ENCODE measurements at places on chromosomes 4 and X.

GRCh38 chrX:133362538-133362937 lies 52.8 kb downstream of the GPC4 start:
- DNase-seq = no peak

DNA sequence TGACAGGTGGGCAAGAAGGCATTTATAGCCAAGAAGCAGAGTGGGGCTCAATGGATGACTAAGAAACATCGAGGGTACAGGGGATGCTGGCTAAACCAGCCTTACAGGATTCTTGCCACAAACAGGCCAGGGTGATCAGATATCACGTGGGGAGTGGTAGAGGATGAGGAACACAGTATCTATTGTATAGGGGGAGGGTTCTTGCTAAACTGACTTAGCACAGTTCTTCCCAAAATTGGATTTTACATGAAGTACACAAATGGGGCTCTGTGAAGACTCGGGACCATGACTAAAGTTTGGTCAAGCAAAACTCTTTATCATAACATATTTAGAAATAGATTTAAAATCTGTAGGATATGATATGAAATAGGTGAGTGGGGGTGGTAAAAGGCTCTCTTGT lies 144.0 kb upstream of the ATOH1 start:
- DNase-seq = no peak

DNA sequence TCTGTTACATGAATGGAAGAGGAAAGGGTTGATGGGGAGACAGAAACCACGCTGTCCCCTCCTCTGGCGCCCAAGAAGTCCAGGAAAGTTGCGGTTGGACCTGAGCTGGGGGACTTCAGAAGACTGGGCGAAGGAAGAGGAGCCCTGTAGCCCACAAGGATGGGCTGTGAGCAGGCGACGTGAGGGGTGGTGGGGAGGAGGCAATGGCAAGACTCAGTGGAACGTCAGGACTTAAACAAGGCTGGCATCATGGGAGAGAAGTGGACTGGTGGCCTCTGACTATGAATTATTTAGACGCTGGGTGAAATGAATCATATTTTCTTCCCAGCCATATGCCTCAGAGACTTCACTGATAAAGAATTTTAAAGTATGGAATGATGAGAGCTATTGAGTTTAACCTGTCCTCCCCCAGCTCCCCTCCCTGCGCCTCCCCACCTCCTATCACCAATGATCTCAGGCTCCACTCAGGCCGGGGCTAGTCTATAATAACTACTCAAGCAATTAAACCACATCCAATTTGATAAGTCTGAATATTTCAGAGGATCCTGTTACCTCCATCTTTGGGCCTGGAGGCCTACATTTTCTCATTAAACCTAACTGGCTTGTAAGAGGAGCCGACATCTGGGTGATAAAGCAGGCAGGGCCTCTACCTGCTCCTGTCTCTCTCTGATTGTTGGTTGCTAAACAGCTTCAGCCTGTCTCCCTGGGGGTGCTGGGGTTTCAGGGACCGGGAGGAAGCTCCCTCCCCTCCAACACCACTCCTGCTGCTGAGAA lies 63.6 kb downstream of the SMIM20 start:
- no peak for DNase-seq

DNA sequence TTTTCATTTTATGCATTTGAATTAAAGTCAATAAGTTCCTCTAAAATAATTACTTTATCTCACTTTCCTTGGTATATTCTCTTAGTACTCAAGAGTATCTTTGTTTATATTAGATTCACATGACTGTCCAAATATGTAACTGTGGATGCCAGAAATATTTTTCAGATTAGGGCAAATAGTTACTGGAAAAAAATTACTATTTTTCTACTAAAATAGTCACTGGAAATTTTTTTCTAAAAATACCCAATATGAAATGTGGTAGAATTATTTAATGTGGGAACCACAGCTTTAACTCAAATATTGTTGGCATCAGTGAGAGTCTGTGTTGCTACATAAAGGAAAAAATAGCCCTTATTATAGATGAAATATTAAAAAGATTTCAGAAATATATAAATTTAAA lies 70.4 kb upstream of the NMU start:
- no peak for DNase-seq

- no peak for DNase-seq
These were observed 268.6 kb upstream of the SLIT2 start for GRCh38 chr4:19983072-19983471.

Measured in stimulated activated CD4-positive, alpha-beta T cell treated with anti-CD3 and anti-CD28 coated beads, Interleukin-4, amount 100 ng/mL, for 4 hours (primary cell).